NCI-H1417 (cell line): ENCODE measurements at places on chromosomes 7 and 10.

GRCh38 chr7:32169228-32169627, 99.0 kb upstream of the PDE1C start:
- no peak for DNase-seq

DNA sequence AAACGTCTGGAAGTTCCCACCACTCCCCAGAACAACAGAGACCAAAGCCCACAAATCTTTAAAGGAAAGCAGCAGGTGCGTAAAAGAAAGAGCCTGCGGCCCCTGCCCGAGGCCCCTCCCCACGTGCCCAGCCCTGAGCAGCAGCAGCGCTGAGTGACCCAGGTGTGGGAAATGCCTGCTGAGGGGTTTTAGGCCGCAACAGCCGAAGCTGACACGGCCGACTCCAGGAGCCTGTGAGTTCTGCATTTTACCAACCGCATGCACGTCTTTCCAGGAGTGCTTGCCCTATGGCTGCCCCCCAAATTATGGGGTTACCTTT, 1.6 kb upstream of the KNDC1 start:
- no peak for DNase-seq

GRCh38 chr7:141511676-141512396, 39.4 kb upstream of the AGK start:
- peak; percentile 69 for DNase-seq

GRCh38 chr7:66033471-66034385, 41.9 kb upstream of the ASL start:
- DNase-seq: no peak
